ENCODE measurements at places on chromosomes 2 and 18.

DNA sequence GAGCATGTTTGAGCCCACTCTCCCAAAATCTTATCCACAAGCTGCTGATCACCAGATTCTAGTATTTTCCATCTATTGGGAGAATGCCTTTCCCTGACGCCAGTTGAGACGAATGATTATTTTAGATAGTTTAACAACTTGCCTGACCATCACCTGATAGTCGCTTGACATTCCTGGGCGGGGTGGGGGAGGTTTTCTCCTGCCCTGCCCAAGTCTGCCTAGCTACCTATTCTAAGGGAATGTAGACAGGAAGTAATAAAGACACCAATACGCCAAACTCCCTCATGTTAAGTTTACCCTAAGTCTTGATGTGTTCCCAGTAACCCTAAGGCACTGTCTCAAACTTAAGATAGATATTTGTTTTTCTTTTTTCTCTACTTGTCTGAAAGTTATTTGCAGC is 4.6 kb upstream of the ACAA2 start:
- no peaks in the 10 kb centered on the region for H3K36me3 ChIP-seq
- no peaks in the 10 kb centered on the region for H3K27me3 ChIP-seq
- H3K4me1 ChIP-seq, result peaks cover 5% of the 10 kb centered on the region
- H3K27ac ChIP-seq, result no peak overlapping the region

- no peak overlapping the region for H3K4me3 ChIP-seq
- H3K27ac ChIP-seq, result no peak overlapping the region
- H3K36me3 ChIP-seq, result no peaks in the 10 kb centered on the region
- no peaks in the 10 kb centered on the region for H3K4me1 ChIP-seq
- DNase-seq, result no peak
- no peaks in the 10 kb centered on the region for H3K27me3 ChIP-seq
These were observed 15.1 kb downstream of the IL1R2 start for GRCh38 chr2:102006886-102007278.

- H3K27me3 ChIP-seq, result no peaks in the 10 kb centered on the region
- no peaks in the 10 kb centered on the region for H3K36me3 ChIP-seq
- no peak overlapping the region for H3K27ac ChIP-seq
- DNase-seq, result no peak
- no peak overlapping the region for H3K4me3 ChIP-seq
These were observed 71.7 kb downstream of the IL1R2 start for GRCh38 chr2:102063487-102063911.

DNA sequence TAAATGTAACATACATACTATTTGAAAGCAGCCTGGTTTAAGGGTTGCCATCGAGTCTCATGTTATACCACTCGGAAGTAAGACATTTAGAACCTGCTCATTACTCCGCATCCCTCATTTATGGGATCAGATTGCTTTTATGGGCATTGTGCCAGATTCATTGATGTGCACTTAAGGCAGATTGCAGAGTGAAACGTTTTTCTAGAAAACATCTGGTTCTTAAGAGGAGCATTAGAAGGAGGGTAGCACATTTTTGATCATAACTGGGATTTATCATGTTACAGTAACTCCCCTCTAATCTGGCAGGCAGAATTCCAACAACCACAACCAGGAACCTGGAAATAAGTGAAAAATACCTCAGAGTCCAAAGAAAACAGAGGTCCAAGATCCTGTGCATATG is 74.2 kb upstream of the GALNT3 start:
- no peak overlapping the region for H3K27ac ChIP-seq
- no peak overlapping the region for H3K4me3 ChIP-seq
- H3K27me3 ChIP-seq, result no peaks in the 10 kb centered on the region
- H3K36me3 ChIP-seq, result no peaks in the 10 kb centered on the region
- DNase-seq, result no peak

- H3K27me3 ChIP-seq, result no peaks in the 10 kb centered on the region
- no peak overlapping the region for H3K4me3 ChIP-seq
- no peak overlapping the region for H3K27ac ChIP-seq
- no peak for DNase-seq
- H3K36me3 ChIP-seq, result no peaks in the 10 kb centered on the region
- H3K4me1 ChIP-seq, result no peaks in the 10 kb centered on the region
These were observed 43.5 kb downstream of the RRM2 start for GRCh38 chr2:10165861-10166675.

DNA sequence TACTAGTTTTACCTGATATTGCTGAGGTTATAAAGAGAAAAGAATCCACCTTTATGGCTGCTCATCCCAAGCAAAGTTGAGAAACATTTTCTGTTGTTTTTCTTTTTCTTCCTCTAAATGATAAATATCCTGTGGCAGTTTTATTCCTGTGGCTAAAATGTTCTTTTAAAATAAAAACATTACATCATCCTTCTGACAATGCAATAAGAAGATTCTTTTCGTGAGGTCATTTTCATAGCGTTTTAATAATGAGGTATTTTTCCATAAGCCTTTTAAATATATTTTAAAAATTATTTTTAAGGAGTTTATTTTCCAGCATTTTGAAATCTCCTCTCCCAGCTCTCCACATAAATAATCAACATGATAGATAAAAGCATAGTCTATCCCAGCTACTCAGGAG is 52.8 kb upstream of the EPB41L3 start:
- no peak overlapping the region for H3K27ac ChIP-seq
- H3K4me3 ChIP-seq, result no peak overlapping the region
- no peaks in the 10 kb centered on the region for H3K36me3 ChIP-seq

- no peaks in the 10 kb centered on the region for H3K27me3 ChIP-seq
- H3K36me3 ChIP-seq, result no peaks in the 10 kb centered on the region
- no peaks in the 10 kb centered on the region for H3K4me1 ChIP-seq
These were observed 116.2 kb downstream of the GAREM1 start for GRCh38 chr18:32354518-32354917.

DNA sequence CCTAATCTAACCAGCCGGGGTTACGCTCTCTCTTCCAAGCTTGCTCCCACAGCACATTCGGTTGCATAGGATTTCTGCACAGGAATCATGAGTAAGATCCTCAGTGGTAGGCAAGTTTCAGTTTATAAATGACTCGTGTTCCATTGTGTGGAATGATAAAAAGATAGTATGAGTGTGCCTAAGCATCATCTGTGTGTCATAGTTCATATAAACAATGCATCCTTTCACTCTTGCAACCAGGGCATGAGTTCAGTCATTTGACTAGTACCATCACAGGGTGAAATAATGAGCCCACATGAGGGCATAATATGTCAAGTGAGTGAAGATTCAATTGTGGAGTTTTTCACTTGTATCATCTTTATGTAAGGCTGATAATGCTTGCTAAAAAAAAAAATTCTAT is 417.1 kb upstream of the CDH2 start:
- no peak overlapping the region for H3K27ac ChIP-seq
- H3K4me3 ChIP-seq, result no peak overlapping the region
- no peaks in the 10 kb centered on the region for H3K4me1 ChIP-seq
- no peak for DNase-seq
- H3K36me3 ChIP-seq, result no peaks in the 10 kb centered on the region

DNA sequence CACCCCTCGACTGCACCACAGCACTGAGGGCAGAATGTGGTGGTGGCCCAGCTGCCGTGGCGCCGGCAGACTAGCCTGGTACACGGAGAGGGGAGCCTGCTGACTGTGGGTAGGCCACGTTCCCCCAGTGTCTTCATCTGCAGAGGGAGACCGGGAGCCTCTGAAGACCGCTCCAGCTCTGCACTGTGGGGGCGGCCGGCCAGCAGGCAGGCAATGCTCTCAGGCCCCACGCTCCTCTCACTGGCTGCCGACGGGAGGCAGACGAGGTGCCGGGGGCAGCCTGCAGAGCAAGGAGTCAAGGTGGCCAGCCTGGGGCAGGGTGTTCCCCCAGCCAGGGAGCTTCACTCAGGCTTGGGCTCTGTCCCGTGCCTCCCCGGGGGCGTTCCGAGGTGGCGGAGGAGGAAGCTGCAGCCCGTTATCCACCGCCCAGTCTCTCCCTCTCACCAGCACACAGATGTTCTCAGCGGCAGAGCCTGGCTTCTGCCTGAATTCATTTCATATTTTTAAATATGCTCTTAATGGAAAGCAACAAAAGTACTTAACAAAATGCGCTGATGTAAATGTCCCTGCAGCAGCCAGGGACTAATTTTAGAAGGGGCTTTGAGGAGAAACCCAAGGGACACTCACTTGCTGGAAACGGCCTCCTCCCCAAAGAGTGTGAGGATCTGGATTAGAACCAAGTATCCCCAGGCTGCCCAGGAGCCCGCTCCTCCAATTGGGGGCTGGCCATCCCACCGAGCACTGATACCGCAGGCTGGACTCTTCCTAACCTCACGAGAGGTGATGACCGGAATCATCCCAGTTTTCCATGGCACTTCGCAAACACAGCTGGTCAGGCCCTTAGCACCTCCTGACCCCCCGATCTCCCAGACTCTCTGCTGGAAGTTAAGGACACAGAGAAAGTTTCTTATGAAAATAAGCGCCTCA is 87.8 kb downstream of the HDAC4 start:
- no peaks in the 10 kb centered on the region for H3K36me3 ChIP-seq
- H3K27ac ChIP-seq, result no peak overlapping the region
- H3K27me3 ChIP-seq, result no peaks in the 10 kb centered on the region
- no peaks in the 10 kb centered on the region for H3K4me1 ChIP-seq

GRCh38 chr2:86235196-86235980 is 36.1 kb downstream of the MRPL35 start:
- no peak overlapping the region for H3K27ac ChIP-seq
- no peaks in the 10 kb centered on the region for H3K27me3 ChIP-seq

- H3K27me3 ChIP-seq, result no peaks in the 10 kb centered on the region
- no peak overlapping the region for H3K27ac ChIP-seq
- no peak for DNase-seq
These were observed 408.9 kb downstream of the MEIS1 start for GRCh38 chr2:66843847-66844246.

GRCh38 chr2:189178726-189179569 is 613 bp downstream of the COL5A2 start:
- H3K27ac ChIP-seq, result no peak overlapping the region
- no peaks in the 10 kb centered on the region for H3K4me1 ChIP-seq
- no peak overlapping the region for H3K4me3 ChIP-seq
- DNase-seq, result no peak
- no peaks in the 10 kb centered on the region for H3K36me3 ChIP-seq
- no peaks in the 10 kb centered on the region for H3K27me3 ChIP-seq

All from Karpas-422 (cell line).